ENCODE measurements at places on chromosomes 3 and 15. TPM values are rescaled to one million over a fixed set of nuclear protein-coding genes. Genes with fewer than 3 reads are reported as not detected.

SLCO3A1 gene
- 46.8 TPM for total RNA-seq

AP4E1 gene
- total RNA-seq, result 14.1 TPM

MAP6D1 gene
- 0.83 TPM for total RNA-seq

LMAN1L gene
- total RNA-seq, result 0.87 TPM

ACOX2 gene
- not detected for total RNA-seq

SNX33 gene
- 0.79 TPM for total RNA-seq

HEG1 gene
- 26.6 TPM for total RNA-seq

SLC9C1 gene
- not detected for total RNA-seq

CYP1A2 gene
- not detected for total RNA-seq

ANKRD63 gene
- 0.17 TPM for total RNA-seq

CYP8B1 gene
- total RNA-seq, result not detected

POLG gene
- total RNA-seq, result 85.6 TPM

HRG gene
- not detected for total RNA-seq

LRRC2 gene
- 0.27 TPM for total RNA-seq

GNAT1 gene
- total RNA-seq, result not detected

FOXB1 gene
- 0.57 TPM for total RNA-seq

CLCN2 gene
- total RNA-seq, result 3.6 TPM

CDHR4 gene
- total RNA-seq, result 0.08 TPM

THUMPD3 gene
- total RNA-seq, result 48.0 TPM

GUCA1C gene
- not detected for total RNA-seq

PRC1 gene
- 179 TPM for total RNA-seq

RNF168 gene
- 38.7 TPM for total RNA-seq

EPHA3 gene
- total RNA-seq, result not detected

KNG1 gene
- total RNA-seq, result not detected

CMTM8 gene
- total RNA-seq, result 5.9 TPM

CHAC1 gene
- 6.7 TPM for total RNA-seq

LRTM1 gene
- not detected for total RNA-seq

SEMA3G gene
- 0.15 TPM for total RNA-seq

APOD gene
- total RNA-seq, result not detected

IL5RA gene
- not detected for total RNA-seq

STRIT1 gene
- not detected for total RNA-seq

CP gene
- total RNA-seq, result not detected

All from activated CD4-positive, alpha-beta T cell treated with anti-CD3 and anti-CD28 coated beads, Interleukin-2, amount 10 ng/mL, durations not matched to agents 7 days and 5 days (primary cell).